ENCODE measurements at places on chromosomes 1 and 21.
A peak's percentile ranks its signal among the peaks of the same experiment; 100 is the strongest.

- no peaks in the 10 kb centered on the region for H3K27me3 ChIP-seq
- no peak overlapping the region for H3K4me3 ChIP-seq
- peaks cover 13% of the 10 kb centered on the region for H3K4me1 ChIP-seq
- no peak for DNase-seq
Measured at GRCh38 chr21:38170704-38171682, 85.8 kb upstream of the KCNJ15 start.

GRCh38 chr1:202648605-202649226 lies 61.5 kb downstream of the SYT2 start:
- no peak for DNase-seq
- H3K4me1 ChIP-seq = peaks cover 3% of the 10 kb centered on the region
- peaks cover 32% of the 10 kb centered on the region for H3K27me3 ChIP-seq
- no peak overlapping the region for H3K4me3 ChIP-seq
- H3K27ac ChIP-seq = no peak overlapping the region
- H3K36me3 ChIP-seq = no peaks in the 10 kb centered on the region

DNA sequence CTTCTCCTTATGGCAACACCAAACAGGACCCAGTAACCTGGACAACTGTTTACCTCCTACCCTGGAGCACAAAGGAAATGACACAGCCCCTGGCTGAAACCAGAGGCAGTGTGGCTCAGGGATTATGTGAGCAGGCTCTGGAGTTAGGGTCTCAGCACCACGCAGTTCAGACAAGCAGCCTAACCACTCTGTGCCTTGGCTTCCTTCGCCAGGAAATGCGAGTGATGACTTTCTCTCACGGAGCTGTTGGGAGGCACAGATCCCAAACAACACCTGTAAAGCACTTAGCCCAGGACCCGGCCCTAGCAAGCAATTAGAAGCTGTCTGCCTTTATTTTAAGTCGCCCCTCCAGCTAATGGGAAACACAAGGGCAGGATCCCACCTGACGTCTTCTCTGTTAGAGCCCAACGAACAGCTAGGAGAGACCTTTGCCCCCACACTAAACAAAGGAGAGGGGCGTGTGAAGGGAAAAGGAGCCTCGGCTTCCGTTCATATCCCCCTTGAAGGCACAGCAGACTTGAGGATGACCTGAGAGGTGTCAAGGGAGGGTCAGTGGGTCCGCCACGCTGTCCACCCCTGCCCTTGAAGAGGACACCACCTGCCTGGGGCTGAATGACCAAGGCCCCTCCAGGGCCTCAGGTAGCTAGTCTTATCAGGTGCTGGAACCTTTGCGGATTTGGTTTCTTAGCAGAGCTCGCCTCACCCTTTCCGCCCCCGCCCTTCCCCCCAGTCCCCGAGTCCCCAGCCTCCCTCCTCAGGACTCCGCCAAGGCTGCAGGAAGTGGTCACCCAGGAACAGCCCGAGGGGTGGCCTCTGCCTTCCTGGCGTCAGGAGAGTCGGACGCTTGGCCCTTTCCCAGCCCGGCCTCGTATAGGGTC lies 860 bp downstream of the TMEM63A start:
- peak overlapping the region; percentile 85 for H3K27ac ChIP-seq
- peak overlapping the region; percentile 99 for H3K4me3 ChIP-seq
- H3K4me1 ChIP-seq = peaks cover 61% of the 10 kb centered on the region
- H3K27me3 ChIP-seq = no peaks in the 10 kb centered on the region

DNA sequence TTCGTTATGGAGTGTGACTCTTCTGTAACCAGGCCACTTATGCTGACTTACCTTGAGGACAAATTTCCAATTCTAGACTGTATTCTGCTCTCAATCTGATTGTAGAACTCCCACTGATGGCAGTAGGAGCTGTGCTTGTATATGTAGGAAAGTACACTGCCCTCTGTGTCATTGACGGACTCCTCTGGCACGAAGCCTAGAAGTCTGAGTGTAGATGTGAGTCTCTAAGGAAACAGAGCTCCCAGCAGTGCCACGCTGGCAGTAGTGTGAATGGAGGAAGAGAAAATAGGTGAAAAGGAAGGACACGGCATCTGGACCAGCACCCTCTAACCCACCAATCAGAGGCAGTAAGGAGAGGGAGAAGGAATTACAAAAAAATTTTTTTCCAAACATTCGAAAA lies 130.4 kb upstream of the ADGRL2 start:
- no peak overlapping the region for H3K4me3 ChIP-seq
- H3K4me1 ChIP-seq = peaks cover 15% of the 10 kb centered on the region
- DNase-seq = peak; percentile 85

DNA sequence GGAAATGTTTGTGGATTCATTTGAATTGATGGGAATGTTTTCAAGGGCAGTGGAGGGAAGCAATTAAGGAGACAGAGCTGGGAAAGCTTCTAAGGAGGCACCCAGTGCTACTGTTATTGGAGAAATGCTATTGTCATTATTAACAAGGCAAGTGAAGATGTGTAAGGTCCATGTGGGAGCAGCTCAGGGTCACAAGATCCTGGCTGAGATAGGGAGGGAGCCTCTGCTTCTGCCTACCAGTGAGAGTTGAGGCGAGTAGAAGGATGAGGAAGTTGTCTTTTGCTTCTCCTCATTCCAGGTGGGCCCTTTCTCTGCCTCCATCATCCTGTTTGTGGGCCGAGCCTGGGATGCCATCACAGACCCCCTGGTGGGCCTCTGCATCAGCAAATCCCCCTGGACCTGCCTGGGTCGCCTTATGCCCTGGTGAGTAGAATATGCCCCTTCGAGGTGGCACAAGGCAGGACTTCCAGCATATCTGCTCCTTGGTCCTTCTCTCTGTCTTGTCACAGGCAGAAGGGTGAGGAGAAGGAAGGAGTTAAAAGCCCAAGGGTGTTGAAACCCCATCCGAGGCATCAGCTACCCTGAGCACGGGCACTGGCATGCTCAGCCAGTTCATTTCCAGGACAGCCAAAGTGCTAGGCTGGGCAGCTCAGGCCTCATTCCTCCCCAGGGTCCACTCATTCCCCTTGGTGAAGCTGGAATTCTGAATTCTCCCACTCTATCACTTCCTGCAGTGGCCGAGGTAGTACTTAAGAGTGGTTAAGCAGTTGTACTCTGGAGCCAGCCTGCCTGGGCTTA lies 3.7 kb downstream of the MFSD2A start:
- DNase-seq = no peak
- no peaks in the 10 kb centered on the region for H3K36me3 ChIP-seq
- H3K27me3 ChIP-seq = peaks cover 11% of the 10 kb centered on the region
- peaks cover 26% of the 10 kb centered on the region for H3K4me1 ChIP-seq

- H3K27me3 ChIP-seq = no peaks in the 10 kb centered on the region
- H3K4me3 ChIP-seq = no peak overlapping the region
- peaks cover 29% of the 10 kb centered on the region for H3K4me1 ChIP-seq
- DNase-seq = no peak
Measured at GRCh38 chr1:16241221-16241708, 4.3 kb upstream of the CPLANE2 start.

Data from heart right ventricle (tissue), 16 donors.